ENCODE measurements at places on chromosomes 11 and 22.

DNA sequence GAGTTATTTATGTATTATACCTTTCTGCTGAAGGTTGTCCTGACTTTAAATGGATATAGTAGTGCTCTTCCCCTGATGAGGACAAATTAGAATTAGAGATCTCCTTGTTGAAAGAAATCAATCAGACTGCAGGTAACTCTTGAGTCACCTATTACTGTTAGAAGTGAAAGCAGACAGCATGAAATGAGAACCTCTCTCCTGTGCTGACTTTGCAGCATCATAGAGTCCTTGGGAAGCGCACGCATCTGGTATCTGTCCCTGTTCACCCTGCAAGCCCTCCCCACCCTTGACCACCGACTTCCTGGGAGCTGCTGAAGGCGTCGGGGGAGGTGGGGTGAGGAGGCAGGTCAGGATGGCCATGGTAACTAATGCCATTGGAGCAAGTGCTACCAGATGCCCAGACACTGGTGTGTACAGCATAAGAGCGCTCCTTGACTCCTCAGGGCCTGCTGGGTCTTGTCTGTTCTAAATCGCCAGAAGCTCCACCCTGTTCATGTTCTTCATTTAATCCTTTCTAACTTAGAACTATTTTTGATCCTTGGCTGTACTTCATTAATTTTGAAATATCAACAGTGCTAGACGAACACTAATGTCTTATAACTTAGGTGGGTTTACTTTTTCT, 143.9 kb downstream of the WNT7B start:
- DNase-seq = no peak

GRCh38 chr22:20107471-20107901, 8.4 kb upstream of the RANBP1 start:
- DNase-seq = no peak

DNA sequence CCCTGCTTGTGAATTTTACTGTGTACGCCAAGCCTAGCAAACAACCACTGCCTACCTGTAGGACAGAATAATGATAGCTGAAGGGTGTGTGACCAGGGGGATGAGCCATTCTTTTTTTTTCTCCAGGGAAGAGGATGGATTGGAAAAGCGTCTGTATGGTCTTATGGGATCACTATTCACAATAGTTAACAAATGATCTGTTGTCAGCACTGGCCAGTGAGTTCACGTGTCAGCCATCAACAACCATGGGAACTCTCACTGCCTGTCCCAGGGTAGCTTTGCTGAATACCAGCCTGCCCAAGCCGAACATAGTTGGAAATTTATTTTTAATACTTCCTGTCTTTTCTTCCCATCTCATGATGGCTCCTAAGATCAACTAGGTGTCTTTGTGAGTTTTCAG, 170.2 kb downstream of the ST3GAL4 start:
- no peak for DNase-seq

DNA sequence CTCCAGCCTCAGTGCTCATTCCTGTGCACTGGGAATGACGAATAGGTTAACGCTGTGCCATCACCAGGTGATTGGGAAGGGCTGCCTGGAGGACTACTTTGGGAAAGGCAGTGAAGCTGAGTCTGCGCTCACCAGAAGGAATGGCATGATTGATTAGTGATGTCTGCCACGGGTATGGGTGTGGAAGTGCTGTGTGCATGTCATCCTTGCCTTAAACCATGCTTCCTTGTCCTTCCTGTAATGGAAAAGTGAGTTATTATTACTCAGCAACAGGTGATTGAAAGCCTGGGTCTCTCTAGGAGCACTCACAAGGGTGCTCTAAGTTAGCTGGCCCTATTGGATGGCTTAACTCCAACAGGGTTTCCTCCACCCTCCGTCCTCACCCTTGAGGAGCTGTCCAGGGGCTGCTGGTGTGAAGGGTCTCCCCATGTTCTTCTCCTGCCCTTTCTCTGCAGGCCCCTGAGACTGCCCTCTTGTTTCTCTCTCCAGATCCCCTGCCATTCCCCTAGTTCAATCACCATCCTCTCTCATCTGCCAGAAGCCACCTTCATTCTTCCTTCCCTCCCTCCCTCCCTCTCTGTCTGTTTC, 121.9 kb upstream of the NECTIN1 start:
- no peak for DNase-seq

DNA sequence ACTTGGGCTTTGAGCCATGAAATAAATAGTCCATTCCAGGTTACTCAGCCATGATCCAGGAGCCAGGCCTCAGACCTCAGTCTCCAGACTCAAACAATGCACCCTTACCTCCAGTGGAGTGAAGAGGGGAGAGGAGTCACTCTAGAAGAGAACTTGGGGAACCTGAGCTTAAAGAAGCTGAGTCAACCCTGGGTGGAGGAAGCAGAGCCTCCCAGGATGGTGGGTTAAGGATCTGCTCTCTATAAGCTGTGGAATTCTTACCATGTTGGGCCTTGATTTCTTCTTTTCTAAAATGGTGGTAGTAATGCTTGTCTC, 113.2 kb downstream of the NECTIN1 start:
- DNase-seq = no peak

DNA sequence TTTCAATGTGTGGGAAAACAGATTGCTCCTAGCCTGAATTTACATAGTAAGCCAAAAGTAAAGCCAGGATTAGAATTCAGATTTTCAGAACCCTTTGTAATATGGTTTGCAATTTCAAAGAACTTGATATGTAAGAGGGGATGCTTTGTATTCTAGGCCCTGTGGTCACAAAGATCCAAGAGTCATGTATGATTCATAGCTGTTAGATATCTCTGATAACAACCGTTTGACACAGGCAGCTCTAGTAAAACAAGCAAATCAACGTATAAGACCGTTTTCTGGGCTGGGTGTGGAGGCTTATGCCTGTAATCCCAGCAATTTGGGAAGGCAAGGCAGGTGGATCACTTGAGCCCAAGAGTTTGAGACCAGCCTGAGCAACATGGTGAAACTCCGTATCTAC, 79.6 kb downstream of the EMSY start:
- no peak for DNase-seq

DNA sequence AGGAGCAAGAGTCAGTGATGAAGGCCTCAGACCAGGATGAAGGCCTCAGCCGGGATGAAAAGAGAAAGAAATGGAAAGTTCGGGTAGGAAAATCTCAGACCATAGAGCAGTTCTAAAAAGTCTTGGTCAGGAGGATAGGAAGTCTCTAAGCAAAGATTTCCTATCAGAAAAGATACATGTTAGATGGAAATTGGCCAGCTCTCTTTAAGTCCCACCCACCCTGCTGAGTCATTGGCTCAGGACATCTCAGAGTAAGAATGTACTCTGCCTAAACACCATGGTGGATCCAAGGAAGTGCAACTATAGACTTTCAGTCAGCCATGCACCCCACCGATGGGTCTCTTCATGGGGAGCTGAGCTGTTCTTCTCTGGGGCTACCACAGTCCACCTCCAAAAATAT, 4.4 kb downstream of the OR8B3 start:
- no peak for DNase-seq

GRCh38 chr11:279966-280705, 1.9 kb downstream of the NLRP6 start:
- peak; percentile 48 for DNase-seq

DNA sequence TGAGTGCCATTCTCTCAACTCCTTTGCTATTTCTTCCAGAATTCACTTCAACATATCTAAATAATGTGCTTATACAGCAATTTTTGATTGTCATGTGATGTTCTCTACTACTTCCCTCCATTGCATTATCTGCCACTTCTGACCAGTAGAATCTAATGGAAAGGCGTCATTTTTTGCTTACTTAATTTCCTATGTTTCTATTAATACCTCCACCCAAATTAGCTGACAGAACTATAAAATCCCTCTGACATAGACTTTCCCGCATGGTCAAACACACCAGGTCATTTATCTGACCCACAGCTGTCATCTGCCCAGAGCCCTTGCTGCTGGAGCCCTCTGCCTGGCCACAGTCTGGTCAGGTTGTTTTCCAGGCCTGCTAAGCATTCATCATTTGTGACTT, 258.6 kb upstream of the NARS2 start:
- no peak for DNase-seq

DNA sequence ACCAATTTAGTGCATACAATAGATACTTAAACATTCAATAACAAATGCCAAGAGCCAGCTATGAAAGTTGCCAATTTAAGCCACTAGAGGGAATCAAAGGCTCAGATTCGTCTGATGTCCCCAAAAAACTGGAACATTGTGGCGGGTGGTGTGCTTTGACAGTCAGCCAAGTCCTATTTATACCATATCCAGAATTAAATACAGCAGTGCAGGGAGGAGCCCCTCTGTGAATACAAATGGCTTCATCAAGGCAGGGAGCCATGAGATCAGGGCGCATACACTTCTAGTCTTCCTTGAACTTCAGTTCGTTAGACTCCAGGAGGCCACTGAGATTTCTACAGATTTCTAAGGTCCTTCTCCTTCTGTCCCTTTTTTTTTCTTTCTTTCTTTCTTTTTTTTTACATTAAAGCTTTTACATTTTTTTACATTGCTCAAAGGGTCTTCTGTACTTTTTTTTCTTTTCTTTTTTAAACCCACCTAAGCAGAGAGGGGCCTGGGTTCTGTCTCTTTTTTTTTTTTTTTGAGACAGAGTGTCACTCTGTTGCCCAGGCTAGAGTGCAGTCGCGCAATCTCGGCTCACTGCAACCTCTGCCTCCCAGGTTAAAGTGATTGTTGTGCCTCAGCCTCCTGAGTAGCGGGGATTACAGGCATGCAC, 41.5 kb upstream of the HSPA8 start:
- DNase-seq = peak; percentile 76

DNA sequence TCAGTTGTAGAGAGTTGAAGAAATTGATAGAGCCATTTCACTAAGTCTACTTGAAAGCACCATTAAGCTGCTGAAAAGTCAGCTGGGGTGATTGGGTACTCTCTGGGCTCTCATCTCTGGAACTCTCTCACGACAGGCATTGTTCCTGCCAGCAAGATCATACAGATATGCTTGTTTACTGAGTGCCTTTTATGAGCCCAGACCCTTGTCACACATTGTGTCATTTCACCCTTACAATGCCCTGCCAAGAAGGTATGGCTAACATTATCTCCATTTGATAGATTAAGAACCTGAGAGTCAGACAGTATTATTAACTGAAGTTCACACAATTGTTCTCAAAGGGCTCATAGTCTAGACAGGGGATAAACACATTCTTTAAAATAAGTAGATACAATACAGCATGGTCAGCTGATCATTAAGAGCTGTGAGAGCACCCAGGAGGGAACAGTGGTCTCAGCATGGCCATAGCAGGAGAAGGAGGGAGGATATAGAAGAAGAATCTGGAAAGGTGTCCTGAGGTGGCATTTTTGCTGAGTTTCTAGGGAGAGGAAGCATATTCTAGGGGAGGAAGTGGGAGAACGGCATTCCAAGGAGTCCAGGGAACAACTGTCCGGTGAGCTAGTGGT, 580.5 kb downstream of the INSC start:
- DNase-seq = no peak

DNA sequence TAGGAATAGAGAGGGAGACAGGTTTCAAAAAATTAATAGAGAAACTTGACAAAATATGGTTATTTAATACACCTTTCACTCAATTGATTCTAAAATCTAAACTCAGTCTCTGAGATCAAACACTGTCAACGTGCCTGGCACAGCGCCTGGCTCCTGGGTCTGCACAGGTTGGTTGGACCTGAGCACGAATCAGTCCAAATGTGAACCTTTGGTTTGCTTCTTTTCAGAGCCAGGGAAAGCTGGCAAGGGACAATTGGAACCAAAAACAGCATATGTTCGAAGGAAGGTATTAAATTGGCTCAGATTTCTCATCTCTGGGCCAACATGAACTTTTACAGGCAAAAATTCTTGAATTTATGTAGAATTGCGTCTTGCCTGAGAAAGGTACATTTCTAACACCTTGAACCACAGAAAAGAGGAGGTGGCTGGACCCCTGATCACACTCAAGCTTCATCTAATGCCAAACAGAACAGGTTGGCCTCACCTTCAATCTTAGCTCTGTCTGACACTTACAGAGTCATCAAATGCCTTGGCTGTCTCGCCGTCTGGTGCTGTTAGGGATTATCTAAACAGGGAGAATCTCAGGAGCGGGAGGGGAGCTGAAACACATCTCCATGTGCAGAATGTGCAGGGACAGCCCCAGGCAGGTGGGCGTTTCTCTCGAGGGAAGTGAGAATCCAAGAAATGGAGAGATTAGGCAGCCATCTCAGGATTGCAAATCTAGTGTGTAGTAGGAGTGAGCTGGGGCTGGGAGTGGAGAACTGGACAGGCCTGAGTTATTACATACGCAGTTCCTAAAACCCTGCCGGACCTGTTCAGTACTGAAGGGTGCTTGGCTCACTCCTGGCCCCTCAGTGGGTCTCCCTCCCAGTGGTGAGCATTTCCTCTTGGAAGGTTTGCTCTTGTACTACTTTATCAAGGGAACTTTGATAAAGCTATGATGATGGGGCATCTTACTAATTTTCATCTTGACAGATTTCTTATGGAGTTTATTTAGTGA, 442.2 kb upstream of the B3GAT1 start:
- DNase-seq = no peak

DNA sequence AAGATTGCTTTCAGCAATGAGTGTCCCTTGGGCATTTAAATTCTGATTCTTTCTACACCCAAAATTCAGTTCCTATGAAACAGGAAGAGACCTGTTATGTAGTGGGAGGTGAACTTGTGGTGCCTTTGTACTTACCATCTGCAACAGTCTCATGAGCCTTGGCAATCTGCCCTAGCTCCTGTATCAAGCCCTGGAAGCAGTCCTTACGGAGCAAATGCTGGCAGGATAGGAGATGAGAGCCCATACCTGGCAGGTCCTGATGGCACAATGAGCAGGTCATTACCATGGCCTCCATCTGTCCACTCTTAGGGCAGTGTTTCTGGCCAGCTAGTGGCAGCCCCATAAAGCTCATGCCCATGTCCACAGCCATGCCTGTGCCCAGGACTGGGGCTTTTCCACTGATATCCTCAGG, 10.8 kb downstream of the TRIM66 start:
- no peak for DNase-seq

DNA sequence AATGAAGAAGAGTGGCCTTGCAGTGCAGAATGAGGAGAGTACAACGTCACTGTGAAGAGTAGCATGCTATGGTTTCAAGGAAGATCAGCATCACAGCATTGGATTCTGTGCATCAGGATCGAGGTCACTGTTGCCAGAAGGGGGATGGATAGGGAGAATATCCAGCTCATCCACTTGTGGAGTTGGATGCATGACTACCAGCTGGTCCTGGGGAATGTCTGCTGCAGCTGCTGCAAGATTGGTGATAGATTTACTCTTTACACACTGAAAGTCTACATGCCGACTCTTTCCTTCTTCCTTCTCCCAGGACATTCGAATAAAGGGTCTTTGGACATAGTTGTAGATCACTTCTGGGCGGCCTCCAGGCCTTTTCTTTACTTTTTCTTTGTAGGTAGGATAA, 74.3 kb downstream of the BTBD10 start:
- DNase-seq = no peak

DNA sequence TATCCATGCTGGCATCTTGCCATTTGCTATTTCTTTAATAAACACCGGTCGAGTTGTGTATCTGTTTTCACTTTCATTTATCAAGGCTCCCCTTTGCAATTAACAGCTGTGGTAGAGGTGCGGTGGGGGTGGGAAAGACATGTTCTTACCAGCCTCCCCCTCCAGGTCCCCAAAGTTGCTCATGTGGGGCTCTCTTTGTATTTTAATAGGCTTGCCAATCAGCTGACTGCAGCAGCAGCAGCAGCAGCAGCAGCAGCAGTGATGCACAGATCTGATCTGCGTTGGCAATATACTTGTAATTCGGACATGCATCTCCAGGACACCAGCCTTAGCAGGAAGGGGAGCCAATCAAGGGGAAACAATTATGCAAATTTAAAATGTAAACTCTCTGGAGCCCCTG, 40.3 kb upstream of the E2F8 start:
- DNase-seq = peak; percentile 47

- DNase-seq = peak; percentile 34
Observed at GRCh38 chr11:58788355-58789023, 56.0 kb downstream of the GLYATL2 start.

Measured in SK-N-SH (cell line).